Lung (tissue), 17 donors: ENCODE measurements at places on chromosomes 16 and 17. TPM values are rescaled to one million over a fixed set of nuclear protein-coding genes. Genes with fewer than 3 reads are reported as not detected.

Gene CDR2L
- 11.5 TPM for total RNA-seq

Gene ZPBP2
- total RNA-seq = not detected

Gene CRHR1
- not detected for total RNA-seq

Gene ALOX12
- total RNA-seq = 0.21 TPM

DNA sequence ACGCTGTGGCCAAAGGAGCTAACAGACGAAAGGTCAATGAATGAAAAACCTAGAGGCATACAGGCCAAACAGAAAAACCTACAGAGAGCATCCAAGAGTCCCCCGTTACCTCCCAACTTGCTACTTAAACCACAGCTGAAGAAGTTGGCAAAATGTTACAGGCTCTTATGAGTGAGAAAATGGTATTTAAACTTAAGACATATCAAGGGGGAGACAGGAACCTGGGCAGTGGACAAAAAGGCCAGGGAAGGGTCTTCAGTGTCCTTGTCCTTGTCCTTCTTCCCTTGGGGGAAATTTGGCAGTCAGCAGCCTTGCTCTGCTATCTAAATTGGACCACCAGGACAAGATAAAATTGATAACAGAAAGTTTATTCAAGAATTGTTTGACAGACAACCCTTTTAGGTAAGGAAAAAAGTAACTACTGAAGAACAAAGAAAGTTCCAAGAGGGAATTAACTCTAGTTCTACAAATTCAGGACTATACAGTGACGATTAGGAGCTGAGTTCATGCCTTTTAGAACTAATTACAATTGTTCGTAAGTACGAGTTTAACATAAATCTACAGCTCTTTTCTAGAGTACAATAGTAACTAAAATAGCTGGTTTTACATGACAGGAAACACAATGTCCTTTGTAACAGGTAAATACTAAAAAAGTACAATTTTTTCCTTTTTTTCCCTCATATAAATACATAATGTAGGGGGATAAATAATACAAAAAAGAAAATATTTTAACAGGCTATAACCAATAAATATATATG, 3.8 kb upstream of the HOXB2 start:
- no peak overlapping the region for H3K27ac ChIP-seq
- H3K4me3 ChIP-seq = no peak overlapping the region

DNA sequence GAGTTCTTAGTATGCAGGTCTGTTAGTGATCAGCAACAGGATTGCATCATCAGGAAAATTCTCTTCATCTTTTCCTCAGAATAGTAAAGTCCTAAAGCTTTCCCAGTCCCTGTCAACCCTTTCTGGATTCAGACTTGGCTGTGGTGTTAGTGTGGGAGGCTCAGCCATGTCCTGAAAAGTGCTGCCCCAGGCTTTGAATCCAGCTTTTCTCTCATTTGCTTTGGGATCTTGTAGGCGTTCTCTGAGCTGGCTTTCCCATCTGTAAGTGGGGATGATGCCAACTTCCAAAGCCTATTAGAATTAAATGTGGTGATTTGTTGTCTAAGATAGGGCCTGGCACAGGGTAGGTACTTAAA, 3.0 kb downstream of the ALKBH5 start:
- no peaks in the 10 kb centered on the region for H3K27me3 ChIP-seq
- H3K4me3 ChIP-seq = peak overlapping the region; percentile 34
- DNase-seq = peak; percentile 36
- peaks cover 20% of the 10 kb centered on the region for H3K4me1 ChIP-seq

- no peaks in the 10 kb centered on the region for H3K27me3 ChIP-seq
- H3K4me3 ChIP-seq = no peak overlapping the region
- H3K27ac ChIP-seq = no peak overlapping the region
- H3K4me1 ChIP-seq = no peaks in the 10 kb centered on the region
- H3K36me3 ChIP-seq = no peaks in the 10 kb centered on the region
- DNase-seq = no peak
Measured at GRCh38 chr16:12419151-12419550, 384.5 kb downstream of the CPPED1 start.
